T-helper 2 cell (primary cell): ENCODE measurements at places on chromosomes 3 and 15.

GRCh38 chr15:66505430-66505811 is 295 bp downstream of the ZWILCH start:
- DNase-seq: no peak

DNA sequence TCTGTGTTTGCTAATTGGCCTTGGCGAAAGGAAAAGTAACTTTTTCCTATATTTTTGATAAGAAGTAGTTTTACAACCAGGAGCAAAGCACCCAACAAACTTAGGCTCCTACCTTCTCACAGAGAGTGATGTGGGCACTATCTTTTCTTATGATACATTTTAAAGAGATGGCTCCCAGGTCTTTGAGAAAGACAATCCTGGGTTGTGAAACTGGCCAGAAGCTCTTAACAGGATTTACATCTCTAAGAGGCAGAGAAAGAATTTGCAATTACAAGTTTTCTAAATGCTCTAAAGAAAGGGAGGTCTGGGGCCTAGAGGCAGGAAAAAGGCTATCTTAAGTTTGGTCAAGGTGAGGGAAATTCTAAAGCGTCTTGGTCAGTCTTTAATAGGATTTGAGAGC is 609.7 kb downstream of the VGLL3 start:
- DNase-seq: no peak

DNA sequence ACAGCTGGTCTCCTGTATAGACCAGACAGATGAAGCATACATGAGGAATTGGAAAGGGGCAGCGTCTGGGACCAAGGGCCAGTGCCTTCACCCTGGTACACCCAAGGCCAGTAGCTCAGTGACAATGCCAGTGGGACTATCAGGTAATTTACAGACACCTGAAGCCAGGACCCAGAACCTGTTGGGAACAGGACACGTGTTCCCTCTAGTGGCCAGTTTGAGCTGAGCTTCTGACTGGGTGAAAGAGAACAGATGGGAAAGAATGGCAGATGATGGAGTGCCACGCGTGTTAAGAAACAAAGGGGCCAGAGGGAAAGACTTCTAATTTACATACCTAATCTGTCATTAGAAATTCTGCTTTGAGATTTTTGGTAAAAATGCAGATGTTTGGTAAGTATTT is 5.1 kb upstream of the SLC25A38 start:
- DNase-seq: peak; percentile 17

DNA sequence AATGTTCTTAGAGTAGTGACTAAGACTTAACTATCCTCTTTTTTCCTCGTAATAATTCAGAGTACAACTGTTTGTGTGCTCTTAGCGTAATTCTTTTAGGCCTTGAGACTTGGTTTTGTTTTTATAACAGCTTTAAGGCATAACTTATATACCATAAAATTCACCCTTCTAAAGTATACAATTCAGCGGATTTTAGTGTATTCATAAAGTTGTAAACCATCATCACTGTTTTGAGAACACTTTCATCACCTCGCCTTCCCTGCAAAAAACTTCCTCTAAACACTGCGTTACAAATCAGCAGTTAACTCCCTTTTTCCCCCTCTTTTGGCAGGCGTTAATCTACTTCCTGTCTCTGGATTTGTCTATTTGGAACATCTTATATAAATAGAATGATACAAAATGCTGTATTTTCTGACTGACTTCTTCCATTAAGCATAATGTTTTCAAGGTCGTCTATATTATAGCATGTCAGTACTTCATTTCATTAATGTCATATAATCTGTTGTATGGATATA is 18.7 kb downstream of the DNAJC13 start:
- DNase-seq: no peak

GRCh38 chr3:134342259-134342658 is 32.0 kb downstream of the AMOTL2 start:
- no peak for DNase-seq

GRCh38 chr3:147369231-147369630 is 37.1 kb downstream of the ZIC4 start:
- DNase-seq: no peak

DNA sequence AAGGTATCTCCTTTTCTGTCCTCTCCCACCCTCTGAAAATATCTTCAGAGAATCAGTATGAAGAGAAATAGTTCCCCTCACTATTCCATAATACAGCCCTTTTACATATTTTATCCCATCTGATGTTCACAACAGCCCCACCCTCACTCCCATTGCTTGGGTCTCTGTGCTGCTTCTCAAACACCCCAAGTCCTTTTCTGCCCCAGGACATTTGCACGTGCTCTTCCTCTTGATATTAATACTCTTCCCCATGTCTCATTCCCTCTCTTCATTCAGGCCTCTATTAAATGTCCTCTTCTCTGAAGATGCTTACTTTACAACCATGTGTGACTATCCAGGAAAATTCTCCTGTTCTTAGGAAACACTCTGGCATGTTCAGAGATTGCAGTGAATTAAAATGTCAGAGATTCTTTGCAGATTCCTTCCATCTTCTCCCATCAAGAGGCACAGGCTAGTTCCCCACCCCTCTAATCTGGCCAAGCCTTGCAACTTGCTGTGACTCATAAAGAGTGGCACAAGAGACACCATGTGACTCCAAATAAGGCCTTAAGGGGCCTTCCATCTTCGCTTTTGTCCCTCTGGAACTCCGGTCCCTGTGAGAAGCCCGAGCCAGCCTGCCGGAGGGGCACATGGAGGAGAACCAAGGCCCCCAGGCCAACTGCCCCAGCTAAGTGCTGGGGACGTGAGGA is 128.5 kb downstream of the CHSY1 start:
- no peak for DNase-seq

DNA sequence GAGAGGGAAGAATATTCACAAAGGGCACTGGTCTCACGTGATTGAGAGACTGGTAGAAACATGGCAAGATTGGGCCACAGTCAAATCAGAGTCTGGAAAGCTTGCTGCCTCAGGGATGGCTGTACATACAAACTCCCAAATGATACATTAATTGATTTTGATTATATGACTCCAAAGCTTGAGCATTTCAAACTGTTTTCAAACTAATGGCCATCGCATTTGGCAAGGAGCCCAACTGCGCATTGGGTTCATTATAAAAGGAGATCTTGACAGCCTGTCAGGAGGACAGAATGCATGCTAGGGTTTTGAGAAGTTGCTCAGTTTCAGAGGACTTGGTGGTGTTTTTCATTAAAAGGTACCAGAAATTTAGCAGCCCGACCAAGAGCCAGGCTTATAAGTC is 117.7 kb downstream of the PTPRG start:
- DNase-seq: no peak

DNA sequence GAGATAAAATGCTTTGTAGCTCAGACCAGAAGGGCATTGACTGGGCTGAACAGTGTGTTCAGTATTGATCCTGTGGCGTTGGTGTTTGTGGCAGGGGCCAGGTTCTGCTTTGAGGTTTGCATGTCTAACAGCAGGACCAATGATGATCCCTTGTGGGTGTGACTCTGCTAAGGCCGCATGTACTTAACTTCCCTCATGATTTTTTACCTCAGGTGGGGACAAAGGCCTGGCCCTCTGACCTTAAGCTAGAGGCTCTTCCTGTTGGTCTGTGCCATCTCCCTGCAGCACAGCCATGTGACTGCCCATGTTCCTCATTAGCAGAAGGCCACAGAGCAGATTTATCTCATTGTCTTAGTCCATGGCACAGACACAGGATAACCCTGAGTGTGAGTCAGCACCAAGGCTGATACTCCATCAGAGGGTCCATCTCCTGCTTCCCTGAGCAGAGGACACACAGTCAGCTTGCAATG is 34.3 kb upstream of the BSN start:
- no peak for DNase-seq

DNA sequence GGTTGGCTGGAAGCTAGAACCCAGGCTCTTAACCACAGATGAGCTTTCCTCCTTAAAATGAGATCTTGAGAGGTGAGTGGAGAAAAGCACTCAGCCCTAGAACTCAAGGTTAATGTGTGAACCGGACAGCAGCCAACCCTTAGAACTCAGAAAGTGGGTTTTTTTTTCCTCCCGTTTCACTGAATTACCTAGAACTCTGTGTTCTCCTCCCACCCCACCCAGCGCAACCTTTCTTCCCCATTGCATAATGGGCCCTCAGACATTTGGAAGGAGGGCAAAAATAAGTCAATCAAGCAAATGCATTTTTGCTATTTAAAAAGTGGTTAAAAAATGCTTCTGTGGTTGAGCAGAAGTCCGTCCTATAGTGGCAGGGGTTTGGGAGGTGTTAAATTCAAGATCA is 36.7 kb downstream of the POC1A start:
- DNase-seq: no peak

- DNase-seq: no peak
These were observed 8.6 kb downstream of the CLEC3B start for GRCh38 chr3:45034612-45035252.

GRCh38 chr3:185658504-185658912 is 72.4 kb downstream of the SENP2 start:
- no peak for DNase-seq

GRCh38 chr3:124558991-124559845 is 171.0 kb upstream of the UMPS start:
- no peak for DNase-seq

GRCh38 chr15:72272997-72273352 is 621 bp upstream of the PARP6 start:
- DNase-seq: peak; percentile 66

DNA sequence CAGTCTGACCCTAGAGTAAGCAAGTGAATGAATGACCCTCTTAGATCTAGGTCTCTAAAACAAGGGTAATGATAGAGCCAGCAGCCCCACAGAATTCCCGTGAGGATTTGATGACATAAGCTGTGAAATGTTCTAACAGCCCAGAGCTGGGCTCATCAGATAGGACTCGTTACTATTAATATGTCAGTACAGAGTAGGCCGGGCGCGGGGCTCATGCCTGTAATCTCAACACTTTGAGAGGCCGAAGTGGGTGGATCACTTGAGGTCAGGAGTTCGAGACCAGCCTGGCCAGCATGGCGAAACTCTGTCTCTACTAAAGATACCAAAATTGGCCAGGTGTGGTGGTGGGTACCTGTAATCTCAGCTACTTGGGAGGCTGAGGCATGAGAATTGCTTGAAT is 190.3 kb downstream of the FEZF2 start:
- no peak for DNase-seq

- no peak for DNase-seq
These were observed 14.0 kb downstream of the CHCHD4 start for GRCh38 chr3:14110699-14111098.

DNA sequence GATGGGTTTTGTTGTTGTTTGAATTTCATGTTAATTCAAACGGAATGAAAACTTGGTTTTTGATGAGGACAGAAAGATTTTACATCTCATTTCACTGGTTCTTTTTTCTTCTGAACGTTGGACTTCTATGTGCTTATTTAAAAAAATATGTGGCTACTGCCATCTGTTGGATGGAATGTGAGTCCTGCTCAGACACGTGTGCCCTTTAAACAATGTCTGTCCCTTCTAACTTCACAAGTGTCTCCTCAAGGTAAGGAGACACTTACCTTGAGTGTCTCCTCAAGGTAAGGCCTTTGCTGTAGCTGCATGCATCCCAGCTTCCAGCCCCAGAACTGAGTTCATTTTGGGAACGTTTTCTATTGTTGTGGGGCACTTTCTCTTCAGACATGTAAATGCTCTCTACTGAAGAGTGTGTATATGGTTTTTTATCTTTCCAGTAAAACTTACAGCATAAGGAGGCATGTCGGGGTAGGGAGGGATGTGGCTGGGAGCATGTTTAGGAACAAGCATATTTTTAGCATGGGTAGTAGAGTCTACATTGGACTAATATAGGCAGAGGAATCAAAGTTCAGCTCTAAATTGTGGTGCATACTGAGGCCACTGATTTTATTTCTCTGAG is 63.1 kb upstream of the UBE3A start:
- DNase-seq: peak; percentile 19

- no peak for DNase-seq
These were observed 137.9 kb downstream of the DNAJB8 start for GRCh38 chr3:128328546-128329458.

GRCh38 chr3:66473692-66474091 is 27.1 kb downstream of the LRIG1 start:
- peak; percentile 35 for DNase-seq

DNA sequence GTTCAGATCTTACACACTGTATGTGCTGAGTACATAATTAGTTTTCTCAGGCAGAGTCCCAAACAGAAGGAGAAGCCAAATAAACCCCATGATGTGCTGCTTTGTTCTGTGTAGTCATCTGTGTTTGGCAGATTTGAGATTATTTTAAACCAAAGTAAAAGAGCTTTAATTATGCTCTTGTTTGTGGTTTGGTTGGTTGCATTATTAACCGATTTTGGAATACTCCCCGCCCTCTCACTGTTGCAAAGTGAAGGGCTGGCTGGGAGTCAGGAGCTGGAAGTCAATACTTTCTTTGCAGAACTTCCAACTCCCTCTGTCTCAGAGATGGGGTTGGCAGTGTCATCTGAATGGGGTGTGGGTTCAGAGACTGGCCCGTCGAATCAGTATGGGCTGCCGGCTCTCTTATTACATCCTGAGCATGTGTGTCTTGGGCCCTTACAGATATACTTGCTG is 34.4 kb downstream of the SLCO3A1 start:
- no peak for DNase-seq

DNA sequence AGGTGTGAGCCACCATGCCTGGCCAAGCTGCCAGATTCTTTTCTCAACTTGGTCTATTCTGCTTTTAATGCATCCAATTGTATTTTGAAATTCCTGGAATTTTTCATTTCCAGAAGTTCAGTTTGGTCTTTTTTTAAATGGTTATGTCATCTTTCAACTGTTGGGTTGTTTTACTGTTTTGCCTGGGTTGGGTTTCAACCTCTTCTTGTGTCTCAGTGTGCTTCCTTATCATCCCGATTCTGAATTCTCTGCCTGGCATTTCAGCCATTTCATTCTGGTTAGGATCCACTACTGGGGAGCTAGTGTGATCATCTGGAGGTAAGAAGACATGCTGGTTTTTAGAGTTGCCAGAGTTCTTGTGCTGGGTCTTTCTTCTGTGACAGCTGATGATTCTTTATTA is 61.5 kb downstream of the LRRC49 start:
- DNase-seq: no peak

- no peak for DNase-seq
These were observed 202.5 kb downstream of the UBE3A start for GRCh38 chr15:25236143-25236860.

- no peak for DNase-seq
These were observed 16.1 kb downstream of the ZDHHC23 start for GRCh38 chr3:113963879-113964278.
